ENCODE measurements at places on chromosomes 3 and 15. TPM values are rescaled to one million over a fixed set of nuclear protein-coding genes. Genes with fewer than 3 reads are reported as not detected.

DNA sequence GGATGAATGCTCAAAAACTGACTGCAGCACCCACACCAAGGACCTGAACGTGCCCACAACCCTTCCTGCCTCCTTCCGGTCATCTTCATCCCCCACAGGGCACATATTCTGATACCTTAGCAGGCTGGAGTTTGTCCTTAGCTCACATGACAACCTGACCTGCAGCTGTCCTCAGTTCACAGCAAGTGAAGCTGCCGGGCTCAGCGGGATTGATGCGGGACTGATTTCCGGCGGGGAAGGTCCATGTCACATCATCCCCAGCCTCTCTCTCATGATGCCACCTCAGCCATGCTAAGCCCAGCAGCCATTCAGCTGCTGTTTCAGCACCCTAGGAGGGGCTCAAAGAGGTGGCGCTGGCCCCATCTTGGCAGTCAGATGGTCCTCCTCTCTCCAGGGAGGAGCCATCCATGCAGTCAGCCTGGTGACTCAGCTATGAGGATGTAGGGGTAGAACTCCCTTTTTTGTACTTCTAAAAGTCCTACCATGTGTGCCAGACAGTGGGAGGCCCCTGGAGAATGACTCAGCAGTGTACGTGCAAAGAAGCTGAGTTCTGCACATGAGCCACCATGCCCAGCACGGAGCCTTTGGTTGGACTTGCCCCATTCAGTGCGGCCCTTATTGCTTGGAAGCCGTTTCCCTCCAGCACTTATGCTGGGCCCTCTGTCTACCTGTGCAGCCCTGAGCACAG, 9.5 kb downstream of the CA12 start:
- DNase-seq: peak; percentile 47

GOLGA6L7 gene
- polyA plus RNA-seq: not detected

LHFPL4 gene
- 0.06 TPM for polyA plus RNA-seq

RNF111 gene
- polyA plus RNA-seq: 4.3 TPM
